ENCODE measurements at places on chromosomes 1 and 21.

DNA sequence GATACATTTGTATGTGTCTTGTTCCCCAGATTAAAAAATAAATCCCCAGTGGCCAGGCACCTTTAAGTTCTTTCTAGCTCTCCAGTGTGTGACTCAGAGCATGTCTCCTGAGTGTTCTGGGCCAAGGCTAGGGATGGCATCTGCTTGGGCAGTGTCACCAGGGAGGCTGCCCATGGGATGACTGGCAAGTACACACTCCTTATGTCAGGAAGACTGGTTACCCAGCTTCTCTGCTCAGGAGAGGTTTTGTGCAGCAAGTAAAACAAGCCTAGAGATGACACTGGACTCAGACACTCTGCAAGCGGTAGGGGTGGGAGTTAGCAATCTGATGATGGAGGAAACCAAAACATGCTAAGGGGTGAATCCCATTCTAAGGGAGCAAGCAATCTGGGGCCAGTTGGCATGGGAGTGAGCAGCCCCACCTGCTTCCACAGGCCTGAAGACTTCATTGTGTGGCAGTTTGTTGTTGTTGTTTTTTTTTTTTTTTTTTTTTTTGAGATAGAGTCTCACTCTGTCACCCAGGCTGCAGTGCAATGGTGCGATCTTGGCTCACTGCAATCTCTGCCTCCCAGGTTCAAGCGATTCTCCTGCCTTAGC lies 137.1 kb downstream of the EDEM3 start:
- DNase-seq, result no peak

- DNase-seq, result peak; percentile 96
Observed at GRCh38 chr1:1307923-1308755, at the start of the genes ACAP3 and PUSL1. Gene ACAP3 (minus strand): TSS chr1:1307930. CDS start chr1:1307815, 115 bp downstream. Gene PUSL1 (plus strand): TSS chr1:1308597. CDS start chr1:1308644, 47 bp downstream.

- peak; percentile 73 for DNase-seq
Observed at GRCh38 chr1:26161415-26162219, 2.7 kb downstream of the FAM110D start.

DNA sequence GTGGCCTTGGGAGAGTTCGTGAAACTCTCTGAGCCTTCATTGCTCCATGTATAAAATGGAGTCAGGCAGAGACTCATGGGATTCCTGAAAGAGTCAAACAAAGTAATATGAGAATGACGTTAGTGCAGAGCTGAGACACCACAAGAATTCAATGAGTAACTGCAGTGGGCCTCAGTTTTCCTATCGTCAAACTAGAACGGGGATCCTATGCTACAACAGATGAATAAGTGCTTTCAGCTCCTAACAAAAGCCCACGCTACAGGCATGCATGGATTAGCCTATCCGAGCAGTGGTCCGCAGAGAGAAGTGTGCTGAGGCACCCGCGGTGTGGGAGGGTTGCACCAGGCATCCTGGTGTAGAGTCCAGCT lies 124.7 kb downstream of the SYF2 start:
- no peak for DNase-seq

GRCh38 chr1:44210595-44210994 lies 2.7 kb upstream of the DMAP1 start:
- DNase-seq, result no peak

DNA sequence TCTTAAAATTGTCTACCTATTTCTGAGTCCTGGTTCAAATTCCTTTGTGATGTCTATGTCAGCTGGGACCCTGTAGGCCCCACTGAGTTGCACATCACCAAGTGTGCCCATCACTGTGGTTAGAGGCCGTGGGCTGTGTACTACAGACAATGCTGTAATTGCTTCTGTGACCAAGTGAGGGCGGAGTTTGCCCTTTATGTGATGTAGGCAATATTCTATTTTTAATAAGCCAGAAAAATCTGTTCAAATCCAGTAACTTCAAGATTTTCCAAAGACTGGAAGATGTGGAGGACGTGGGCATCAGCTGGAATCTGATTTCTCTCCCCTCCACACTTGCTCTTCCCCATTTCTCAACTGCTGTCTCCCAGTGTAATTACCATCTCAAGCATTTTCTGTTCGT lies 215.4 kb downstream of the PBX1 start:
- DNase-seq, result no peak

DNA sequence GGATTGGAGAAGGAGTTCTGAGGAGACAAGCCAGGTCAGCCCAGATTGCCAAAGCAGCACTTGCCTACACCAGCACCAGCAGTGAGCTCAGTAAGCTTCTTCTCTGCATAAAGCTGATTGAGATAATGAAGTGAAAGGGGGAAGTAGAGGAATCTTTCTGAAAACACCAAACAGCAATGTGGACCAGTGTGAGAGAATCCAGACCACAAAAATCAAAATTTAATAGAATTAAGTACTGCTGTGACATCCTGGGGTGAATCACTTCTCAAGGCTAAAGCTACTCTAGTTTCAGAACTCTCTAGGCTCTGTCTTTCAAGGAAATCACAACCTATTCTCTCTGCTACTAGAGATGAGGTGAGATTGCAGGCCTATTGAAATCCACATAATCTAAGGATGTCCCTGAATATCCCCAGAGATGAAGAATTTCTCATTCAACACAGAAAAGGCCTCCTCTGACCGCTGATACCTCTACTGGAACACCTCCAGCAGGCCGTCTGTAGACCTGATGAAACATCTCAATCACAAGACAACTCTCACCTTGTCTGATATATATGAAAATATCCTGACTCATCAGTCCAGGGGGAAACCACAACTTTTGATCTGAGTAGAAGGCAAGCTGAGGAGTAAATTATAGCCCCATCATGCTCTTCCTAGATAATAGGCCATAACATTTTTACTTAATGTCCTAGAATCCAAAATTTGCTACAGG lies at the start of gene FCRL4:
Gene FCRL4, minus strand, starts transcription at position 127 of the 709 bp plus-strand sequence. CDS start 141 bp downstream, outside the sequence.
- DNase-seq, result no peak

- DNase-seq, result no peak
Observed at GRCh38 chr1:202085682-202086373, 36.9 kb upstream of the GPR37L1 start.

DNA sequence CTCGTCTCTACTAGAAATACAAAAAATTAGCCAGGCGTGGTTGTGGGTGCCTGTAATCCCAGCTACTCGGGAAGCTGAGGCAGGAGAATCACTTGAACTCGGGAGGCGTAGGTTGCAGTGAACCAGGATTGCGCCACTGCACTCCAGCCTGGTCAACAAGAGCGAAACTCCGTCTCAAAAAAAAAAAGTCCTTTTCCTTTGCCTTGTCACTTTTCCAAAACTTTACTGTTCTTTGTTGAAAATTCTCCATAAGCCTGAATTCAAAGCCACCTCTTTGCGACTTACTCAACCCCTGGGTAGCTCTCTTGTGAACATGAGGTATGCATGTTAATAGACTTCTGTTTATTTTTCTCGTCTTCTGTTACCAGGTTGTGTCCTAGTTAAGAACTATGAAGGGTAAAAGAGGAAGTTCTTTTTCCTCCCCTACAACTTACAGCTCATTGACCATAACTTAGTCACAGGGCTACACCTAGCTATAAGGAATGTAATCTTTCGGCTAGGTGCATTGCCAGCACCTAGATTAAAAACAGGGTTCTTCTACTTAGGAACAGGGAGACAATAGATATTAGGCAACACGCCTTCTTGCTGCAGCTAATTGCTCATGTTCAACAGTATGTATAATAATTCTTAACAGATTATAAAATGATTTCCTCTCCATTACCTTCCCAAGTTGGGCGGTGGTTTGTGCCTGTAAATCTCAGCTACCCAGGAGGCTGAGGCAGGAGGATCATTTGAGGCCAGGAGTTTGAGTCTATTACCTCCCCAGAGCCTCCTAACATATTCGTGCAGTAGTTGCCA lies 40.9 kb downstream of the PTAFR start:
- no peak for DNase-seq

DNA sequence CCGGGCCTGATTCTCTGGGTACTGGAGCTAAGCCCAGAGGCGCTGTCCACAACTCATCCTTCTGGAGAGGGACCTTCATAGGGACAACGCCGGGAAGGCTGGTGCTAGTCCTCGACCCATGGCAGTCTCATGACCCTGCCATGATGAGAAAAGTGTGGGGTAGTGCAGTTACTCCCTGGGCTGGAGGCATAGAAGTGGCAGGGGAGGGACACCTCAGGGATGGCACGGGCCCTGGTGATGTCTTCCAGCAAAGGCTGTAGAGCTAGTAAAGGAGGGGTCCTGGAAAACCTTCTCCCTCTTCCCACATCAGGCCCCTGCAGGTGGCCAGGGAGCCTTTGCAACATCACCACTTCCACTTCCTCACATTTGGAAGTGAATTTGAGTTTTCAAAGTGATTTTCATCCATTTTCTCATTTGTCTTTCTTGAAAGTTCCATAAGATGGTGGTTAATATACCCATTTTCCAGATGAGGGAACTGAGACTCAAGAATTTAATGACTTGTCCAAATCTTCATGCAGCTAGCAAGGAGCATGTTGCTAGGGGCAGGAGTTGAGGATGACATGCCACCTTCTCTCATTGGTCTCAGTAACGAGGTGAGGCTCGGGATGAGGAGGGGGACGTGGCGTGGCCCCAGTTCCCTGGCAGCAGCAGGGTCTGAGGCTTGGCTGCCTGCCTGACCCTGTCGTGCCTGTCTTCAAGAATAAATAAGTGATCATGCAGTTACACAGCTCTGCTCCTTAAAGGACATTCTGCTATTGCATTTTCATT lies 3.3 kb upstream of the GOLT1A start:
- DNase-seq, result no peak

- DNase-seq, result no peak
Observed at GRCh38 chr1:185398022-185398421, 81.0 kb upstream of the IVNS1ABP start.

GRCh38 chr1:184823080-184823479 lies 68.4 kb upstream of the EDEM3 start:
- DNase-seq, result peak; percentile 20

GRCh38 chr1:198630863-198631262 lies 8.0 kb upstream of the PTPRC start:
- DNase-seq, result no peak

DNA sequence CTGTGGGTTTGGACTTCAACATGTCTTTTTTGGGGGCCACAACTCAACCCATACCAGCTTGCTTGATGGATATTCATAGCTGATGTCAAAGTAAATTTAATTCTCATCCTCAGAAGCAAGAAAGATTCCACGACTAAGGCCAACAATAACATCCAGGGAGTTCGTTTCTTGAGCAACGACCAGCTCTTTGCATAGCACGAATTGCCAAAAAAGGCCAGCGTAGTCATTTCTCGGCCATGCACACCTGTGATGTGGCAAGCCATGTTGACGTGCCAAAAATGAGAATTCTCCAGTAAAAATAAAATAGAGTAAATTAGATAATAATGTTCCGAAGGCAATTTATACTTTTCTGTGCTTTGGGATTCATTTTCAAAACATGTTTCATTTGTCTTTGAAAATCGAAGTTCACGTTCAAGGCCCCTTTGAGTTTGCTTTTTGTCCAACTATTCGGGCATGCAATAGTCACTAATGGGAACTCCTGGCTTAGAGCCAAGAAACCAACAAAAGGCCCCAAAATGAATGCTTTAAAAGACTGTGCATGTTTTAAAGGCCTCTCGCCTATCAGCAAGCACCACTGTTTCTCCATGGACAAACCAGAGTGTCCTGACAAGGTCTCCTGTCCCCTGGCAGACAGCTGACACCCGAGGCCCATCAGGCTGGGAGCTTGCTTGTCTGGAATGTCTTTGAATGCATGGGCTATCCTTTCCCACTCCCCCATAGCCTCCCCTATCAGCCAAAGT lies 14.4 kb upstream of the IGSF5 start:
- no peak for DNase-seq

GRCh38 chr1:26121854-26122773 lies 10.5 kb downstream of the PDIK1L start:
- no peak for DNase-seq

DNA sequence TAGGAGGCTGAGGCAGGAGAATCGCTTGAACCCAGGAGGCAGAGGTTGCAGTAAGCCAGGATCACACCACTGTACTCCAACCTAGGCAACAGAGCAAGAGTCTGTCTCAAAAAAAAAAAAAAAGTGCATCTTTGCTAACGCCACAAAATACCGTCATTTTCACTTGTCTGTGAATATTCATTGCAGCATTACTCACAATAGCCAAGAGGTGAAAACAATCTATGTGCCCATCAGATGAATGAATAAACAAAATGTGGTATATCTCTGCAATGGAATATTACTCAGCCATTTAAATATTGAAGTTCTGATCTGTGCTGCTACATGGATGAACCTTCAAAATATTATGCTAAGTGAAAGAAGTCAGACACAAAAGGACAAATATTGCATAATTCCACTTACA lies 7.9 kb upstream of the TIAM1 start:
- DNase-seq, result no peak

- peak; percentile 65 for DNase-seq
Observed at GRCh38 chr1:66764994-66765578, 12.8 kb downstream of the DYNLT5 start.

DNA sequence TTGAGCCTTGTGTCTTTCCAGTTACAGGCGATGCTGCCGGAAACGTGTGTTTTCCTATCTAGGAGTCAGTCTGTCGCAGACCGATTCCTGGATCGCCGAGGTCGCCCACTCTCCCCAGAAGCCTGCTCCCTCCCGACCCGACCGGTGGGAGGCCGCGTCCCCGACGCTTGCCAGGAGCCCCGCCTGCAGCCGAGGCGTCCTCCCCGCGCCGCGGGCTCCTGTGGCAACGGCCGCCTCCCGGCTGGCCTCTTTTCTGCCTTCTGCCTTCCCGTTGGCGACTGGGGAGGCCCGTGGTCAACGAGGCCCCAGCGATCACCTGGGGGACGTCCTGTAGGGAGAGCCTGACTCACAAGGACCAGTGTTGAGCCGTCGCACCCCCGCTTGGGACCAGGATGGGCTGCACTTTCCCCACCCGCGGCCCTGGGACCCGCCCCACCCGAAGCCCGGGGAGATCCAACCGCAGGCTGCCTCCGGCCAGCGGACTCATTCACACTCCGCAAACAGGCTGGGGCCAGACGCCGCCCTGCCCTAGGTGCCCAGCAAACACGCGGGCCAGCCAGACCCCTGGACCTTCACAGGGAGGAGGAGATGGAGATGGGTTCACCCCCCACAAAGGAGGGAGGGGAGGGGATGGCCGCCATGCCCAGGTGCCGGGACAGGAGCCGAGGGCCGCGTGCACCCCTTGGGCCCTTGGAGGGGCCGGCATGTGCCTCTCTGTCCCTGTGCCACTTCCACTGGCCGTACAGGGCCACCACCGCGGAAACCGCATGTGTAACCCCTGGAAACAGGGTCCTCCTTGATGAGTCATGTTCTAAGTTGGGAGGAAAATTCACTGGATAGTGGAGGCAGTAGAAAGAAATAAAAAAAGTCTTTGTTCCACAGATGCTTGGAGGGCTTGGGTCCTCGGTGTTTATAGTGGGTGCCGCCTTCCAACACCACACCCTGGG lies 7.2 kb upstream of the COL6A1 start:
- DNase-seq, result no peak

DNA sequence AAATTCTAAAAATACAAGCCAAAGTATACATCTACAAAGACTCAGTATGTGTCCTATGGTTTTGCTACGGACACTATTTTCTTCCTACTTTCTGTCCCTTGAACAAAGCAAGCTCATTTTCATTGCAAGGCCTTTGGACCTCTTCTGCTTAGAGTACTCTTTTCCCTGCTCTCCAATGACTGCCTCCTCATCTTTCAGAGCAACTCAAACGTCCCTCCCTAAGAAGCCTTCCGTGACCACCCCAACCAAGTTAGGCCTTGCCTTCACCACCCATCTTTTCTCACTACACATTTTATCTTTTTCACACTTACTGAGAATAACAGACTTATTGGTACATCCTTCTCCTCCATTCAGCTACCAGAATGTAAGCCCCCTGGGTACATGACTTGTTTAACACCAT lies 39.9 kb downstream of the ENAH start:
- no peak for DNase-seq
